IMR-90 (cell line): ENCODE measurements at places on chromosomes 4 and X.

GRCh38 chr4:41408150-41408549 lies 129.8 kb upstream of the LIMCH1 start:
- DNase-seq = no peak

DNA sequence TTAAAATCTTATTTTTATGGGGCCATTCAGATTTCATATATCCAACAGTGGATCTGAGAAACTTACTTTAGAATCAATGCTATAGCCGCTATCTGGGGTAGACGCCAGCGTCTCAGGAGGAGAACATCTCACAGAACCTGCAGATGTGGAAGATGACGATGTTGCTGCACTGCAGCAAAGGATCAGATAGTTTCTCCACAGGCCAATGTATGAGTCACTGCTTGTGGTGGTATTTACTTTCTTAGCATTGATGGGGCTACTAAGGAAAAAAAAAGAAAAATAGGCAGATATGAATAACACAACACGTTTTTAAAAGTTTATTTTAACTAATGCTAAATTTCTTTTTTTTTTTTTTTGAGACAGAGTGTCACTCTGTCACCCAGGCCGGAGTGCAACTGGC lies 85.9 kb downstream of the ZAR1 start:
- DNase-seq = peak; percentile 75

DNA sequence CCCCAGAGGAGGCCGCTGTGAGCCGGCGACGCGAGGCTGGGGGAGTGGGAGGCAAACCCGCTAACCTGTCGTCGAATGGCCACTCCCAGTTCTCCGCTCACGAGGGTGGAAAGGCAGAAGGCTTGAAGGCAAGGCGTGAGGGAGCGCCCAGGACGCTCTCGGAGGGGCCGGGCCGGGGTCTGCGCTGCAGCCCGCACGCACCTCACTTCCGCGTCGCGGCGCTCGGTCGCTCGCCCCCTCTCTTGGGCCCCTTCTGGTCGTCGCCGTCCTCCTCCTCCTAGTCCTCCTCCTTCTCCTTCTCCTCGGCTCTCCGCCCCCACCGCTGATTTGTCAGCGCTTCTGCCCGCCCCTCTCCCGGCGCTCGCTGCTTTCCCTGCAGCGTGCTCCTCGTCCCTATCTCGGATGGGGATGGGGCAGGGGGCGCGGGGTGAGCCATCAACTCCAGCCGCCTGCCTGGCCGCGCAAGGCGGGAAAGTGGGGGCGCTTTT lies at the start of gene SNCA:
SNCA (minus strand) TSS at position 265 of the 488 bp plus-strand sequence. CDS start 1,494 bp downstream, outside the sequence.
- DNase-seq = peak; percentile 21

DNA sequence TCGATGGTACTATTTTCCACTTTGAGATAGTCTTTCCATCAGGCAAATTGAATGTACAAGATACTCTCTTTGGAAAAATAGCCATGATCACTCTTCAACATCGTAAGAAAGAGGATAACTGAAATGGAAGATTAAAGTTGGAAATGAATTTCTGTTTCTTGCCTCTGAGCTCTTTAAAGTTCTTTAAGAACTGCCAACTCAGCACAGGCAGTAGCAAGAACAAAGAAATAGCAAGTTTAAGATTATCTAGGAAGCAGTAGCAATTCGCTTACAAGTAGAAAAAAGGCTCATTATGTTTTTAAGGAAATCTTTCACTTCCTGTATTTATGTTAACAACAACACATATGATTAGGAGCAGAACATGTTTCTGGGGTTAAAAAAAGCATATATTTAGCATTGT lies 127.6 kb downstream of the CDS1 start:
- DNase-seq = no peak

DNA sequence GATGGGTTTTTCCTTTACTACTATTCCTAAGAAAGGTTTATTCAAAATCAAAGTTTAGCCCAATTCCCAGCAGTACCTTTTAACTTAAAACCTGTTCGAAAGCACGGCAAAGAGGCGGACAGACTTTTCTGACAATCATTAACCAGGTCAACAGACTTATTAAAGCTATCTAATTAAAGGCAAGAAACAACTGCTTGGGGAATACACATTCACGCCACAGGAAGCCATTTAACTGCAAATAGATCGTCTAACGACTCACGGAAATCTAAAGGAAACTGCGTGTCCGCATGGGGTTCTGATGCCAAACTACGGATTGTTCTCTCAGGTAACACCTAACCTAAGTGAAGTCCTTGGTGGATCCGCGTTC lies 663 bp upstream of the USP53 start:
- no peak for DNase-seq

DNA sequence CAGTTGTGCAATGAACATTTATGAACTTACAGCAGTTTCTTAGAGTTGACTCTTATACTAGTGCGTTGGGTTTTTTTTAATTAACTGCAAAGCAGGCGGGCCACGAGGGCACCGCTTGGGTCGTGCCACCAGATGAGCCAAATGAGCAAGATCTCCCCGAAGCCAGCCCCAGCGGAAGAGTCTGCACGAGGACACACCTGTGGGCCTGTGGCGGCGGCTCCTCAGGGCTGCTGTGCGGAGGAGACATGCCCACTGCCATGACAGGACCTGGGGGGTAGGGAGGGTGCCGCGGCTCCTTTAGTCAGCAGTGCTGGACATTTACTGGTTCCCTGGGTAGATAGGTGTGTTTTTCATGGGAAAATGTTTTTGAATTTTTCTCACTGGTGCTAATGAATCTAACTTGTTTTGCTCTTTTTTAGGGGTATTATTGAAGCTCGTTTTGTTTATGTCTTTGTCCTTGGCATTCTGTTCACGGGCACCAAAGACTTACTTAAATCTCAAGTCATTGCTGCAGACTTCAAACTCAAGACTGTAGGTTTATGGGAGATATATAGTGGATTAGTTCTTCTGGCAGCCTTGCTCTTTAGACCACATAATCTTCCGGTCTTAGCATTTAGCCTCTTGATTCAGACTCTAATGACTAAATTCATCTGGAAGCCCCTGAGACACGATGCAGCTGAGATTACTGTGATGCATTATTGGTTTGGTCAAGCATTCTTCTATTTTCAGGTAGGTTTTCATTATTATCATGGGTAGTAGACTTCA lies 31.2 kb downstream of the PIGG start:
- DNase-seq = no peak

DNA sequence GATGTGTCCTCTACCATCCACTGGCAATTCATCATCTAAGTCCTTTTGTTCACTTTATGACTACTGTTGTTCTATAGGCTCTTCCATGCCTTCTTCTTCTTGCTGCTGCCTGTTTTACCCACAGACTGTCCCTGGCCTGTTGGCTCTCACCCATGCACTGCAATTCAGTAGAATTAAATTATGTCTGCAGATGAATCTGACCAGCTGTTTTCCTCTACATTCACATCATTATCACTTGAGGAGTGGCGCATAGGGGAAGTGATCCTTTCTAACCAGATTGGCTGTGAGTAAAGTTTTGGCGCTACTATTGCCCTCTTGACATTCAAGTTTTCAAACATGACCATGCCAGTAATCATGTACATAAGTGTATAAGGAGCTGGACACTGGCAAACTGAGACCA lies 91.7 kb downstream of the FRMPD4 start:
- no peak for DNase-seq

- DNase-seq = no peak
Observed at GRCh38 chr4:12884846-12885796, 599.0 kb downstream of the RAB28 start.
